Activated T-cell treated with anti-CD3 and anti-CD28 coated beads, Interleukin-2, amount 50 U/mL, for 1 hour (primary cell): ENCODE measurements at places on chromosomes 12 and 14.
A peak's percentile ranks its signal among the peaks of the same experiment; 100 is the strongest.

DNA sequence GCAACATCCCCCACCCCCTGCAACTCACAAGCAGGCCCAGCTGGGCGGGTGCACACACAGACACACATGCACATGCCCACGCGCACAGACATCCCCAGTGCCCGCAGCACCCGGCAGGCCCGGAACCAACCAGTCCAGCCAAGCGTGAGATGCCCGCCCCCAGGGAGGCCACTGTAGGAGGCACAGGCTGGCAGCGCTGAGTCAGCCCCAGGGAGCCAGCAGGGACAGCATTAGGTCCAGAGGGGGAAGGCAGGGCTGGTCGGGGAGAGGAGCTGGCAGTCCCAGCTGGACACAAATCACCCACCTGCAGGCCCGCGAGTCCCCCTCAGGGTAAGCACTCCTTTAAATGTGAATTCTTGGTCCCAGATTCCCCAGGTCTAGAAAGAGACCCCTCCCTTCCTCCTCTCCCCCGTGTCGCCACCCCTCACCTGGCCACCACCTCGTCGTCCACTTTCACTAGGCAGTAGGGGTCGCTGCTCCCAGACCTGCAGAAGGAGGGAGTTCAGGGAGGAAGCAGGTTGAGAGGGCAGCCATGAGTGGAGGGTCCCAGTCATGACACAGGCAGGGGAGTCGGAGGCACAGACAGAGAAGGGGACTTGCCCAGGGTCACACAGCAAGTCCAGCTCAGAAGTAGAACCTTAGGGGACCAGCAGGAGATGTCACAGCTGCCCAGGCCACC is 5.0 kb downstream of the RASAL1 start:
- no peak for DNase-seq

GRCh38 chr14:92759300-92759678 is 10.9 kb upstream of the LGMN start:
- DNase-seq, result no peak

GRCh38 chr12:29023436-29024076 is 125.5 kb upstream of the FAR2 start:
- DNase-seq, result no peak

DNA sequence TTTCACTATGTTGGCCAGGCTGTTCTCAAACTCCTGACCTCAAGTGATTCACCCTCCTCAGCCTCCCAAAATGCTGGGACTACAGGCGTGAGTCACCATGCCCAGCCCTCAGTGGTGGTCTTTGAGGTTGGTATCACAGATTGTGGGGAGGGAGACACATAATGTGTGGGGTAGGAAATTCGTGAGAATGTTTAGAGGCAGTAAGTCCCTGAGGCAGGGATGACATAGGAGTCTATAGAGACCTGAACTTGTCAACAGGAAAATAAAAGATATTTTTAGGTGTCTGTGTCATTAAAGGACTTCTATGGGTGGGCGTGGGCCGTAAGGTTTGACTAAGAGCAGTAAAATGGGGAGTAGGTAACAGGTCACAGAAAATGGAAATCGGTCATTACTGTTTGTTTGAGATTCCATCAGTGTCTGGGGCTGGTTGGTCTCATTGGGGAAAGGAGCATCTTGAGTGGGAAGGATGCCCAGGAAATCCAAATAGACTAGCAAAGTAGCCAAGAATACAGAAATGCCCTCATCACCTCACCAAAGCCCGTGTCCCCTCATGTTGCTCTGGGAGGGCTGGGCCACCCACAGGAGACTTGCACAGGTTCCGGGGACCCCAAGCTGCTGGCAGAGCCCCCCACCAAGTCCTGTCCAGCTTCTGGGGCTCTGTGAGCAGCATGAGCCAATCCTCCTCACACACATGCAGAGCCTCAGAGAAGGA is 63.6 kb upstream of the BCL2L14 start:
- DNase-seq, result peak; percentile 53

GRCh38 chr14:95651821-95652583 is 34.2 kb upstream of the TCL1B start:
- no peak for DNase-seq

GRCh38 chr14:59277659-59278058 is 89.2 kb downstream of the DAAM1 start:
- no peak for DNase-seq

DNA sequence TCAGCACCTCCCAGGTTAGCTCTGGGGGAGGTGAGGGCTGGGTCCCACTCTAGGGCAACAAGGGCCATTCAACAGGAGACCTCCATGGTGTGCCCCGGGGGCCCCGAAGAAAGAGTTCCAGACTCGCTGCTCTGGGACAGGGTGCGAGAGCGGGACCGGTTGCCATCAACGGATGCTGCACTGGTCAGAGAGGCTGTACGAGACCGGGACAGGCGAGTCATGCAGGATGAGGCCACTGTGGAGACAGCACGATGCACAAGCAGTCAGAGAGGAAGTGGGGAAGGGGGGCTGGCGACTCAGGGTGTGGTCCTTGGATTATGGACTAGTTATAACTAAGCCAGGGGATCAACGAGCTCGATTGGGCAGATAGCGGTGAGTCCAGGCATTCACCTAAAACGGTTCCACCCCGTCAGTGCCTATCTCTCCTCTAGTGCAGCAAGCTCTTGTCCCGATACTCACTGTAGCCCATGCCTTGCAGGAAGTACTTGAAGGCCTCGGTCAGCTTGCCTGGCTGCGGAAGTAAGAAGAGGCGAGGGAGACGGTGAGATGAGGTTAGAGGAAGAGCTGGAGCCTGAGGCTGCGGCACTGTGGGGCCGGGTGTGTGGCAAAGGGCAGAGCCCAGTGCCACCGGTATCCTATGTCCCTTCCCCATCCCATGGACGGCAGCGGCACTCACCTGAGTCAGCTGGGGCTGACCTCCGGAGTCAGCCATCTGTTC is 7.2 kb downstream of the NDRG2 start:
- no peak for DNase-seq

DNA sequence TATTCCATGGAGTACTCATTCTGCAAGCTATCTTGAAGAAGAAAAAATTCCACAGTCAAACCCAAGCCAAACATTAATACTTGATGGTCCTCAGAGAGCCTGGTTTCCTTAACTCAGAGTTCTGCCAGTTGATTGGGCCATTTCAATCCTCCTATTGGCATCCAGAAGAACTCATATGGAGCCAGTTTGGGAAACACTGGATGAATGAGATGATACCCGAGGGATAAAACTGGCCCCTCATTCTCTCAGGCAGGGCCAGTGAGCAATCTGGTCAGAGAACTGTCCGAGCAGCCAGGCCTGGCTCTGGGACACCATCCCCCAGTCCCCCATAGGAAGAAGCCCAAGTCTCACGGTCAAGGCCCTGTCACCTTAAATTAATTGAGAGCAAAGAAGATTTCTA is 48.8 kb downstream of the NUAK1 start:
- no peak for DNase-seq

- no peak for DNase-seq
These were observed 160.1 kb downstream of the SRGAP1 start for GRCh38 chr12:64004641-64005040.

DNA sequence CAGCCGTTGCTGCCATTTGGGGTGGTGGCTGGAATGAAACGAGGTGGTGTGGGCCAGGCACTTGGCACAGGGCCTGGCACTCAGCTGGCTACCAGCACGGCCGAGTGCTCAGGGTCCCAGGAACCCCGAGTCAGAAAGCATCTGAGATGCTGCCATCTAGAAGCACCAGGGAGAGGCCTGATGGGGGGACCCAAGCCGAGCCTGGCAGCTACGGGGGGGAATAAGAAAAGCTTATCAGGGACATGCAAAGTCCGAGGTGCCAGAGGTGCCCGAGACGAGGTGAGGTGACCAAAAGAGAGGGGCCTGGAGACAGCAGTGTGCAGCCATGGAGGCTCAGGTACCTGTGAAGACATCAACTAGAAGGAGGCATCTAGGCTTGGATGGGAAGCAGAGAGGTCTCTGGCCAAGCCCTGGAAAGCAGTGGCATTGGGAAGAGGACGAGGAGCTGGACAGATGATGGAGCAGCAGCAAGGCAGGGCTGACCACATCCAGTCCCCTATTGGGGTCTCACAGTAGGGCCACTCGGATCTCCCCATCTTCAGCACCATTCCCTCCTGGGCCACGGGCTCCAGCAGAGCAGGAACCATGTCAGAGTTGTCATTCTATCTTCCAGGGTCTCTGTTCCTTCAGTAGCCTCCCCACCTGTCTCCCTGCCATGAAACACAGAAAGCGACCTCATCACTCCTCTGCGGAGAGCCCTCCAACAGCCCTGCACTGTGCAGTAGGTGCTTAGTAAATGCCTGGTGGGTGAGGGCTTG is 59.3 kb upstream of the DIO3 start:
- DNase-seq, result peak; percentile 6

DNA sequence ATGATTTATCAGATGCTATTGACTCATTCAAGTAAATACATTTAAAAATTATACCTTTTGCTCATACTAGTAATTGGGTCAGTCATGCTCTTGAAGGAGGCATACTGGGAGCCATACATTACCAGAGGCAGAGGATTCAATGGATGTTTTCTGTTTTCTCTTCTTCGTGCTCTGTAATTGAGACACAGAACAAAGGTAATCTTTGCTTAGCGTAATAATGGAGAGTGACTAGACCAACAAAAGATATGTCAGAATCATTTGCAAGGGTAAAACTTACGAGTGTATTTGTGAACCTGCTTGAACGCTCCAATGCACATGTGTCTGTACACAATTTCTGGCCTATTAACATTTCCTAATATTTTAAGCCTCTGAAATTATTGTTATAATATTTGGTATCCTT is 296.4 kb downstream of the FOXG1 start:
- DNase-seq, result no peak

DNA sequence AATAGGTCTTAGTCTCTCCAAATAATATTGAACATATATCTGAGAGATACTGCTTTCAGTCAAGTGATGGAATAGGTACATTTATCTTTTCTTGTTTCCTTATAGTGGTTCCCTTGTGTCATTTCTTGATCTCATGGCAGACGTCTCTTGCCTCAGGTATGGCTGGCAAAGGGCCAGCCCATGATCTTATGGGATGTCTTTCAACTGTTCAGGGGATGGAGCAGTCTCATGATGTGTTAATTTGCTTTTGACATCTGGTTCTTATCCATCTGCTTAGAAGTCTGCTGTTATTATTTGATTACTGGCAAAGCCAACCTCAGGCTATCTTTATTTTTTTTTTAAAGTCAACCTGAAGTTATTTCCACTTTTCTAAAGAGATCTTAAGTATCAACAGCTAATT is 262.9 kb downstream of the TMEM117 start:
- DNase-seq, result no peak

DNA sequence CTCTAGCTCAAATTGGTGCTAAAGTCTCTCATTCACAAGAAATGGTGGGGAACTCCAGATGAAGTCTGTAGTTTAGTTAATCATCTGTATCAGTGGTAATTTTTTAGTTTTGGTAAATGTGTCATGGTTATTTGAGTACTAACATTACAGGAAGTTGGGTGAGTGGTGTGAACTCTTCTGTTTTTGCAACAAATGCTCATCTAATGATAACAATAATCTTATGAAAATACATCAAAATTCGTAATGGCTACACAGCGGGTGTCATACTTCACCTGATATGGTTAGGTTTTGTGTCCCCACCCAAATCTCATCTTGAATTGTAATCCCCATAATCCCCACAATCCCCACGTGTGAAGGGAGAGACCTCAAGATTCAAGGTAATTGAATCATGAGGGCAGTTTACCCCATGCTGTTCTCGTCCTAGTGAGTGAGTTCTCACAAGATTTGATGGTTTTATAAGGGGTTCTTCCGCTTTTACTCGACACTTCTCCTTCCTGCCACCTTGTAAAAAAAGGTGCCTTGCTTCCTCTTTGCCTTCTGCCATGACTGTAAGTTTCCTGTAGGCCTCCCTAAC is 209.3 kb upstream of the FOXN3 start:
- no peak for DNase-seq
